Renal pelvis (tissue), 12 donors: ENCODE measurements at places on chromosomes 7 and 10.

GRCh38 chr10:131980761-131981428 lies 828 bp downstream of the BNIP3 start:
- no peak for DNase-seq

- DNase-seq = no peak
Measured at GRCh38 chr10:49186613-49187012, 1.6 kb downstream of the TMEM273 start.

DNA sequence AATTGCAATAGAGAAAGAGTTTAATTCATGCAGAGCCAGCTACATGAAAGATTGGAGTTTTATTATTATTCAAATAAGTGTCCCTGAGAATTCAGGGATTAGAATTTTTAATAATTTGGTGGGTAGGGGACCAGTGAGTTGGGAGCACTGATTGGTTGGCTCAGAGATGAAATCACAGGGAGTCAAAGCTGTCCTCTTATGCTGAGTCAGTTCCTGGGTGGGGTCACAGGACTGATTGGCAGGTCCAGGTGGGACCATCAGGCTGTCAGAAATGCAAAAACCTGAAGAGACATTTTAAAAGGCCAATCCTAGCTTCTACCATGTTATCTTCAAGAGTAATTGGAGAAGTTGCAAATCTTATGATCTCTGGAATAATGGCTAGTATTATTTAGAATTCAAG lies 56.0 kb upstream of the KAT6B start:
- no peak for DNase-seq

- DNase-seq = no peak
Measured at GRCh38 chr7:46294381-46294780, 373.3 kb upstream of the IGFBP3 start.

GRCh38 chr10:95295031-95295755 lies 4.4 kb upstream of the PDLIM1 start:
- DNase-seq = no peak

DNA sequence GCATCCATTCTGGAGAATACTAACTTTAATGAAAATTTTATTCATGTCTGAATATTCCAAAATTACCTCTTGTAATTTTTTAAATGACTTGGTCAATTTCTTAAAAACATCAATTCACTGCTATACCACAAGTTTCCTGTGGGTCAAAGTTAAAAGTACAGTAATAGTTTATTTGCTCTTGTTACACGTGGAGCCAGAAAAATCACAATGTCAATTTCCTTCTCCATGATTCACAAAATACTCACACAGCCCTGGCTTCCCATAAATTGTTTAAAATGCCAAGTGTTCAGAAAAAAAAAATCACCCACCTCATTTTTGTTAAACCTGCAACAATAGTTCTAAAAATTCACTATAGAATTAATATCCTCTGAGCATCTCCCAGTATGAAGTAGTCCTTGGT lies 139.5 kb upstream of the GRM3 start:
- DNase-seq = no peak

DNA sequence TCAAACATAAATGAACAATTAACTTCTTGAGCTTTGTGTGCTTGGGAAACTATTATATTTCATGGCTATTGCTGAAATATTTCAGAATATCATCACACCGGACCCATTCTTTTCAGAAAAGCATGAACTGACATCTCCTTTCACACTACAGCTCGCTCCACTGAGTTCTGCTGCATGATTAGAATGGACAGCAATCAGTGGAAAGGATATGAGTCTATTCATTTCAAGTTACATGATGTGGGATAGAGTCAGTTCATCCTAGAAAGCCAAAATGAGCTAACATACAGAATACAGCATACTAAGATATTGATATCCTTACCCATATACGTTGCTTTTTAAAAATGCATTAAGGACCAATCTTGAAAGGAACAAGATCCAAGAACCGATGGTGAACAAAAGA lies 1.1 kb upstream of the FAM53B start:
- no peak for DNase-seq

DNA sequence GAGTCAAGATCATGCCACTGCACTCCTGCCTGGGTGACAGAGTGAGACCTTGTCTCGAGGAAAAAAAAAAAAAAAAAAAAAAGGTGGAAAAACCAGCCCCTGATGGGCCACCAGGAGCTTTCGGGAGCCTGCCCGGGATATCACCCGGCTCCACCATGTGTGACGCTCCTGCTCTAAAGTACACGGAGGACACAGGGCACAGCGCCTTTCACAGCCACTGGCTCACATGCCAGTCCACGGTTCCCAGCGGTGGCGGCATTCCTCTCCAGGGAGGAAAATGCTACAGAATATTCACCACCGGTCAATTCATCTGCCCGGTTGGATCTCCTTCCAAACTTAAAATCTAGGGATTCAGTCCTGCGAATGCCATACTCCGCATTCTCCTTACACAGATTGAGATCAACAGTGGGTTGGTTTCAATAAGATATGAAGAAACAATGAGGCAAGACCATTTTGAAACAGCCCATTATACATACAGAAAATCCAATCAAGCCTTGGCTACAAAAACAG lies 81.2 kb downstream of the CTBP2 start:
- DNase-seq = no peak

- no peak for DNase-seq
Measured at GRCh38 chr7:130490888-130491804, 739 bp upstream of the MEST start.

DNA sequence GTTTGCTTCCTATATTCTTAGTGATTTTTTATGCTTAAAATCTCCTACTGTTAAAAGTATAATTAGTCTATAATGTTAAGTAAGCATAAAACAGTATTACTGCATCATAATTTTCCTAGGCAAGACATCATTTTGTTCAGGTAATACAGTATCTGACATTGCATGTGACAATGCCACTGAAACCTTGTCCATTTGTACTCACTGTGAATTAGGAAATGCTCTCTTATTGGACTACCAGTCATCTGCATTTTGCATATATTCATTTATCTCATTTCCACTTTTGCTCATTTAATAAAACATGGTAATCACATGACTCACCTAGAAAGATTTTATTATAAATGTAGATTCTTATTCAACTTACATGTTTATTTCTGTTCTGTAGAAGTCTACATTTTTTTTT lies 379.1 kb downstream of the ETV1 start:
- no peak for DNase-seq

- DNase-seq = no peak
Measured at GRCh38 chr10:83367036-83367435, 772.3 kb upstream of the GHITM start.

DNA sequence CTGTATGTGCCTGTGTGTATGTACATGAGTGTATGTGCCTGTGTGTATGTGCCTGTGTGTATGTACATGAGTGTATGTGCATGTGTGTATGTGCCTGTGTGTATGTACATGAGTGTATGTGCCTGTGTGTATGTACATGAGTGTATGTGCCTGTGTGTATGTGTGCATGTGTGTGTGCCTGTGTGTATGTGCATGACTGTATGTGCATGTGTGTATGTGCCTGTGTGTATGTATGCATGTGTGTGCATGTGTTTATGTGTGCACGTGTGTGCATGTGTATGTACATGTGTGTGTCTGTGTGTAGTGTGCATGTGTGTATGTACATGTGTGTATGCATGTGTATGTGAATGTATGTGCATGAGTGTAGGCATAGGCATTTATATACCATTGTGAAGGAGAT lies 274.8 kb downstream of the ADARB2 start:
- no peak for DNase-seq

GRCh38 chr7:137933270-137934017 lies 68.4 kb downstream of the CREB3L2 start:
- DNase-seq = no peak

DNA sequence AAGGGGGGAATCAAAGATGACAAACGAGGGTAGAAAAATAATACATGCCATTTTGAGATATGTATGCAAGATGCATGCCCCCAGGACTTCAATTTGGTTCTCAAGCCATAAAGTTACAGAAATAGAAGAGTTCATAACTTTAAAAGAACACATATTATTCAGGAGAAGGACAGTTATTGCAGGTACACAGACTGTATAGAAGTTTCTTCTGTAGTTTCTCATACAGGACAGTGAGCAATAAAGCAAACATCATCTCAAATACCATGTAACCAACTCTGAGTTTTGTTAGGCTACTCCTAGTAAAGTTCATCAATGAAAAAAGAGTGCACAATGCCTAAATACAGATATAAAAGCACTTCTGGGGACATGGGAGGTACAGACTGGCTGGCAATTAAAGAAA lies 226.6 kb downstream of the RELN start:
- DNase-seq = no peak

DNA sequence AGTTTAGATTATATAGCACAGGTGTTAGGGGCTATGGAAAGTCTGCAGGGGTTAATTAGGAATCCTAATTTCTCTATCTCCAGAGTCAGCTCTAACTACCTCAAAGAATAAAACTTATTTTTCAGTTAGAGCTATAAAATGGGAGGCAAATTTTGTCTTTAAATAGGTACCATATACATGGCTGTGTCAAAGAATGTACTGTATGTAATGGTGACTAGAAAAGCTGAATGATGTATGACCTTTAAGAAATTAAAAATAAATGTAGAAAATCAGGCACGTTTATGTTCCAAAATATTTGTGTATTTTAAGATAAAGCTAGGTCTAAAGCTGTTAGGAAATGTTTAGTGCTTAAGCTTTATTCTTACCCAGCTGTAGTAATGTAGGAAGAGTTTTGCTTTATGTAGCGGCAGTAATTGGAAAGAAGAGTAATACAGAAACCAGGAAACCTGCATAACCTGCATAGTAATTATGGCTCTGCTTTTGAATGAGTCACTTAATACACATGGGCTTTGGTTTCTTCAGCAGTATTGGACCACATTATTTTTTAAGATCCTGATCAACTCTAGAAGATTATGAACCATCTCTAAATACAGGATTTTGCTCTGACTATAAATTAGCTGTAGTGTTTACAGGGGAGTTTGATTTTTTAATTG lies 85.0 kb downstream of the KMT2E start:
- no peak for DNase-seq

DNA sequence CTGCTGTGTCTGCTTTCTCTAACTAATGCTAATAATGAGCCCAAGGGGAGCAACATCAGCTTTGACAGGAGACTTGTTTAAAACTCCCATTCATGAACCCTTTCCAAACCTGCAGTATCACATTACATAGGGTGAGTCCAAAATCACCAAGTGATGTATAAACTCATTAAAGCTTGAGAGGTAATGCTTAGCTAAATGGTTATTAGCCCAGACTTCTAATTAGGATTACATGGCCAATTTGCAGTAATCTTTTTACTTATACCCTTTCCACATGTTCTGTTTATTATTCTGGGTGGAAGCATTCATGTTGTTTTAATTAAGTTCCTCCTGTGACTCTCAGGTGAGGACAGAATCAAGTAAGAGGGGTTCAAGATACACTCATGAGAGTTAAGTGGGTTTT lies 17.5 kb downstream of the ZNF138 start:
- DNase-seq = no peak

GRCh38 chr10:128268015-128268722 lies 141.9 kb upstream of the MKI67 start:
- DNase-seq = peak; percentile 77

- no peak for DNase-seq
Measured at GRCh38 chr10:74913377-74913979, 87.1 kb downstream of the KAT6B start.

GRCh38 chr10:50990568-50991455 lies 83.5 kb upstream of the PRKG1 start:
- peak; percentile 72 for DNase-seq

DNA sequence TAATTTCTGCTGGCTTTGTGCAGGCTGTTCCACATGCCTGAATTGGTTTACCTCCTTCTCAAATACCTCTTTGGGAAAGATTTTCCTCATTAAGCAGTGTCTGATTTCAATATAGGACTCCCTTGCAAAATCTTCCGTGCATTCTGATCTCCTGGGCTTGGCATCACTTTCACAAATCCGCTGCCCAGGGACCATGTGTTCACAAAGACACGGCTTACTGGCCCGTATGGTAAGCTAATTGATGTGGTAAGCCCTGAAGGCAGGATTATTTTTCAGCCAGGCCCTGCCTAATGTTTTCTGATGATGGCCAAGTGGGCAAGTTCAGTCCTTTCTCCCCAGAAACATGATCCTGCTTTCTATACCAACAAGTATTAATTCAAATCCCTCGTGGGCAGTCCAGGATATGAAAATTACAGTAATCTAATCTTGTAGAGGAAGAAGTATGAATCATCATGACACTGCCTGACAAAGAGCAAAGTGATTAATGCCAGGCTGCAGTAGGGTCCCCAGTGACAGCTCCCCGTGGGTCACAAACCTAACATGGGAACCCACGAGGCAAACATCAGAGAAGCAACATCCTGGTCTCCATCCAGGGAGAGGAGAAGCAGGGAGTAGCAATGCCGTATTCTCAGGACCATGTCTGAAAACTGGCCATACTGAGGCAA lies 11.6 kb upstream of the SVIL start:
- peak; percentile 65 for DNase-seq

GRCh38 chr7:24786306-24786705 lies 29.0 kb upstream of the GSDME start:
- DNase-seq = no peak

DNA sequence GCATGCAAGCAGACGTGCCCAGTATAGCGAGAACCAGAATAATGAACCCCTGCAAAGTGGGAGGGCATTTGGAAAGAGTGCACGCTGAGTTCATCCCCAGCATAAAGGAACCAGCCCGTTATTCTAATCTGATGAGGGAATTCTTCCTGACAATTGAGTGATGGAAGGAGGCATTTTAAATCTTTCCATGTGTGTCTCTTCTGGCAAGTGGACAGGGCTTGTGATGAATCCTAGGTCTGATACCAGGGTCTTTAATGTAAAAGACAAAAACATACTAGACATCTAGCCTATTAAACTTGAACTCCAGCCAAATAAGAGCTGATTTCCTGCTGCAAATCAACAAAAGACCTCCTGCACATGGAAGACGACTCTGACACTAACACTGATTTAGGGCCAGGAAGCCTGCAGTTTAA lies 301.2 kb downstream of the DPP6 start:
- no peak for DNase-seq

DNA sequence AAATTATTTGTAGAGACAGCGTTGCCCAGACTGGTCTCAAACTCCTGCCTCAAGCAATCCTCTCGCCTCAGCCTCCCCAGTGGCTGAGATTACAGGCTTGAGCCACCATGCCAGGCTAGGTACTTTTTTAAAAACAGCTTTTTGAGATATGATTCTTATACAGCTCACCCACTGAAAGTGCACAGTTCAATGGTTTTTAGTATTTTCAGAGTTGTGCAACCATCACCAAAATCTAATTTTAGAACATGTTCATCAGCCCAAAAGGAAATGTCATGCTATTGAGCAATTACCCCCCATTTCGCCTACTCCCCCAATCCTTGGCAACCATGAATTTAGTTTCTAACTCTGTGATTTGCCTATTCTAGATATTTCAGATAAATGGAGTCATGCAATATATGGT lies 73.7 kb downstream of the EVX1 start:
- DNase-seq = no peak
